Naive thymus-derived CD4-positive, alpha-beta T cell (primary cell): ENCODE measurements at places on chromosomes 2 and 18. TPM values are rescaled to one million over a fixed set of nuclear protein-coding genes. Genes with fewer than 3 reads are reported as not detected.

Gene C1GALT1C1L
- polyA plus RNA-seq = not detected

Gene ANKRD62
- polyA plus RNA-seq = not detected

Gene TXNDC2
- not detected for polyA plus RNA-seq

Gene CMPK2
- 8.7 TPM for polyA plus RNA-seq

Gene IL1F10
- not detected for polyA plus RNA-seq

- DNase-seq = no peak
These were observed 35.0 kb upstream of the AGAP1 start for GRCh38 chr2:235458839-235459273.

GRCh38 chr2:230680463-230681170 is 32.0 kb upstream of the CAB39 start:
- DNase-seq = no peak

DNA sequence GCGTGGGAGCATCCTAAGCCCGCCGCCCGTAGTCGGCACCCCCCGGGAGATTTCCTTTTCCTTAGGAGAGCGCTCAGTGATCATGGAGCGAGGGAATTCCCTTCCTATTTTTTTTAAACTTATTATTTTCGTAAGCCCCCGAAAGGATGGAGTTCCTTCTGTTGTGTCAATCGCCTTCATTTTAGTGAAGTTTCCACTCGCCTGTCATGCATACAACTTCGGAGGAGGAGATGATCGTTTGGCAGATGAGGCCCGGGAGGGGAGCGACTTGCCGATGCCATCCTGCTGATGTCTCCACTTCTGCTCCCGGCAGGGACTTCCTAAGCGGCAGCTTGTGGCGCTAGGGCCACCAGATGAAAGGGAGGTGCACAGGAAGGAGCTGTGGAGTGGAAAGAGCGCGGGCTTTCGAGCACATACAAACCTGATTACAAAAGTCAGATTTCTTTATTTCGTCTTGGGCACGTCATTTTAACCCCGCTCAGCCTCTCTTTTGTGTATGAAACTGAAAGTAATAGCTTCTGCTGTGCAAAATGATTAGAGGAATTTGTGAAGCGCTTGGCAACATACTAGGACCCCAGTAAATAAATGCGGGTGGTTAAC is at the start of gene ADGRF3:
Gene ADGRF3, minus strand, starts transcription at position 336 of the 600 bp plus-strand sequence. CDS start 555 bp downstream, outside the sequence.
- DNase-seq = peak; percentile 31

DNA sequence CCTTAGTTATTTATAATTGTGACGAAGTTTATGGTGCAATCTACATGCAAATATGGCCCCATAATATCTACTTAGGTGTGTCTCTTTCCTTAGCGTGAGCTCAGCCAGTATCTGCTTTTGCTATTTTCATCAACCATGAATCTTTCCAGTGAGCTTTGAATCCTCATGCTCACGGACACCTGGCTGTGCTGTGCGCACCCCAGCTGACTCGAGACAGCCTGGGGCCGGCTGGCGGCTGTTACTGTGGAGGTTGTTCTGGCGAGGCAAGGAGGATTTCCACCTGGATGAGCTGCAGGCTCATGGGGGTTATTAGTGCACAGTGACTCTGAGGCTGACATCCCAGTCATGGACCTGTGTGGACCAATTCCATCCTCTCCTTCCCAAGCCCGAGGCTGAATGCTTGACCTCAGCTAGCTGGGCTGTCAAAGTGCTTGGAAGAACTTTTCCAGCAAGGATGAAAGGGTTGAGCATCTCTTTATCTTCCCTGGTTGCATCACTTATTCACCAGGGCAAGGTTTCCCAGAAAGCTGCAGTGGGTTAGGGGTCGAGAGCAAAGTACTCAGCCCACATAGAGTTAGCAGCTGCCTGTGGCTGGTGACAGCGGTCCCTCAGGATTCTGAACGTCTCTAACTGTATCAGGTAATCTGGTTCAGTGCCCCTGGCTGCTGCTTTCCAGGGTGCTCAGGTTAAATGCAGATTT is 141.7 kb downstream of the ARL4C start:
- no peak for DNase-seq

- DNase-seq = no peak
These were observed 20.8 kb upstream of the OTOS start for GRCh38 chr2:240161087-240161750.

DNA sequence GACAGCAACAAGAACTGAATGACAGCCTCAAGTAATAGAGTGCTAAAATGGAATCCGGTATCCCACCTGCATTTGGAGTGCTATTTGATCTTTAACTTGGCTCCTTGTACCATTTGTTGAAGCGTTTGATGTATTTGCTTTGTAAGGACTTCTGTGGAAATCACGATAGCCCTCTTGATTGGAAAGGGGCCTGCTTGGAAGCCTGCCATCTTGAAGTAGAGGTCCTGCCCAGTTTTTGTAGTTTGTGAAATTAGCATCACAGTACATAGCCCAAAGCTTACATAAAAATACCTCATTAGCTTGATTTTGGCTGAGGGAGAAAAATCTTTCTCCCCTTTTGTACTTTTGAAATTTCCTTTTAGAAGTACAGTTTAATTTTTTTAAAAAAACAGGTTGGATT is 2.7 kb downstream of the CDCA7 start:
- no peak for DNase-seq

- no peak for DNase-seq
These were observed 73.2 kb downstream of the BCL11A start for GRCh38 chr2:60480089-60480773.

GRCh38 chr2:15498554-15498953 is 62.6 kb downstream of the NBAS start:
- no peak for DNase-seq

GRCh38 chr18:30705943-30706342 is 336.6 kb downstream of the DSC3 start:
- no peak for DNase-seq

GRCh38 chr2:69764286-69765095 is 22.6 kb downstream of the ANXA4 start:
- no peak for DNase-seq

DNA sequence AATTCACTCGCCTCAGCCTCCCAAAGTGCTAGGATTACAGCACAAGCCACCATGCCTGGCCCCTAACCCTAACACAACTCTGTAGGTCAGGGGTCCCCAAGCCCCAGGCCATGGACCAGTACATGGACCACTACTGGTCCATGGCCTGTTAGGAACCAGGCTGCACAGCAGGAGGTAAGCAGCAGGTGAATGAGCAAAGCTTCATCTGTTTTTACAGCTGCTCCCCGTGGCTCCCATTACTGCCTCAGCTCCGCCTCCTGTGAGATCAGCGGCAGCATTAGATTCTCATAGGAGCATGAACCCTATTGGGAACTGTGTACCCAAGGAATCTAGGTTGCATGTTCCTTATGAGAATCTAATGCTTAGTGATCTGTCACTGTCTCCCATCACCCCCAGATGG is 201.7 kb downstream of the NRP2 start:
- no peak for DNase-seq

DNA sequence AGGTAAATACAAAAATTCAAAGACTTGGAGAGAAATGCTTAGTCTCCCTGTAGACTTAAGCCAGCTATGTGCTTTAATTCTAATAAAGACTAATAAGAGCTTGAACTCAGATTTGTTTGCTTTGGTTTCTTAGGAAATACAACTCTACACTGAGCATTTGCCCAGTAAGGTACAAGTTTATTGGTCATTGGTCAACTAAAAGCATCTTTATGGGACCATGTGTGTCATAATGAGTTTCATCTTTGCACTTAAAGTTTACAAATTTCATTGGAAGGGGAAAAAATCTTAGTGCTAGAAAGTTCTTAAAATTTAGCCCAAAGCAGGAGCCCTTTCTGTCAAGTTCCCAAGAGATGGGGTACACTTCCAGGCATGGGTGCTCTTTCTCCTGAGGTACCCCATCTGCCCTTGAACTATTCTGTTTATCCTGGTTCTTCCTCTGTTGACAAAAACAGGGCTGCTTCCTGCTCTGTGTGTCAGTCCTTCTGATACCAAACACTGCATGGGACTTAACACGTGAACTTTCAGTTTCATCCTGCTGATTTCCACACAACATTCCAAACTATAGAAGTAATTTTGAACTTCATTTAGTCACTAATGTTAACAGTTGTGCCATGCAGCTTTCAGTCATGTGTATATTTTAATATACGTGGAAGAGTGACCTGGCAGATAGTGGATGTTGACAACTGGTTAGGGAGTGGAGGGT is 200.2 kb downstream of the TPGS2 start:
- no peak for DNase-seq

DNA sequence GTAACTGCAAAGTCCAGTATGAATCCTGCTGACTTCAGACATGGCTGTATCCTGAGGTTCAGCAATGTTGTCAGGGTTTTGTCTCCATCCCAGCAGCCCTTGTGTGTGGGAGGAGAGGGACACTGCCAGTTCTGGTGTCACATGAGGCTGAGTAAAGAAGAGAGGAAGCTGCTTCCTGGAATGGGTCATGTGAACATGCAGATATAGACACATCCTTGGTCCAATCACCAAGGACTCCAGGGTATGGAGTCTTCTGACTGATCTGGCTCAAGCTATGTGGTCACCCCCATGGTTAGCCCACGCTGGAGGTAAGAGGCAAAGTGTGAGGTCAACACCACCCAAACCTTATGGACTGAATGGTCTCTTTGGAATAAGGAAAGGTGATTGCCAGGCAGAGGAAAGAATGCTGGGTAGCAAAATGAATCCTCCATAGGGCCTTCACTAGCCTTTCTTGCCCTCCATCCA is 134.4 kb upstream of the SLC1A4 start:
- no peak for DNase-seq
